ENCODE measurements at places on chromosomes 6 and 20.

DNA sequence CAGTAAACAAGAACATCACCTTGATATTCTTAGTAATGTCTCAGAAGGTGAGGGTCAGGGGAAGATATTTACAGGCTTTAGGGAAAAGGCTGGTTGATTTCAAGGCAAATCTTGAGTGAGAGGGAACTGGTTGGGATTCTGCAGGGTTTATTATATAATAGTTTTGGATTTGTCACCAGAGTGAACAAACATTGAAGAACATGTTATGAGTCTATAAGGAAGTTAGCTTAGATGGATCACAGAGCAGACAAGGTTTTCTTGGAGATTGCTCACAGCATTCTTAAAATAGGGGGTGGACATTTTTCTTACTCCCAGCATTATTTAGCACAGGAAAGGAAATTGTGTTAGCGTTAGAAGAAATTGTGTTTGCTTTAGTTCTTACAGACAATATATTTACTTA, 324.9 kb downstream of the LAMA2 start:
- no peak for DNase-seq

- DNase-seq: peak; percentile 94
Observed at GRCh38 chr20:51766994-51767866, 960 bp downstream of the ATP9A start.

GRCh38 chr6:76416821-76417605, 344.6 kb upstream of the IMPG1 start:
- no peak for DNase-seq

- DNase-seq: no peak
Observed at GRCh38 chr6:107033126-107033525, 5.1 kb downstream of the MTRES1 start.

- DNase-seq: no peak
Observed at GRCh38 chr6:23735151-23735550, 390.9 kb upstream of the NRSN1 start.

DNA sequence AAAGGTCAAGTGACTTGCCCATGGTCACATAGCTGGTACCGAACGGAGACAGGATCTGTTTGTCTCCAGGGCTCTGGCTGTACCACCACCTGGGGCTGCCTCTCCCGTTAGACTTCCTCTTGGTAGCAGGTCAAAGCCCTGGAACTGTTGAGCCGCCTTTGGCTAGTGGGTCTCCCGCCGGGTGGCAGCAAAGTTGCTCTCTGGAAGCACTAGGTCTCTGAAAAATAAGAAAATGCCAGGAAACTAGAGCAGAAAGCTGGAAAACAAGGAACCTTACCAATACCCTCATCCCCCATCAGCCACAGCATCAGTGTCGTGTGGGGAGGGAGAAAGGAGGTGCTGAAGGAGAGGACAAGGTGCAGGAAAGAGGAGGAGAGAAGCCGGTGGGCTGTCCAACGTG, 291.0 kb upstream of the SUPT3H start:
- DNase-seq: no peak

- DNase-seq: no peak
Observed at GRCh38 chr20:19990850-19991249, 26.3 kb upstream of the NAA20 start.

DNA sequence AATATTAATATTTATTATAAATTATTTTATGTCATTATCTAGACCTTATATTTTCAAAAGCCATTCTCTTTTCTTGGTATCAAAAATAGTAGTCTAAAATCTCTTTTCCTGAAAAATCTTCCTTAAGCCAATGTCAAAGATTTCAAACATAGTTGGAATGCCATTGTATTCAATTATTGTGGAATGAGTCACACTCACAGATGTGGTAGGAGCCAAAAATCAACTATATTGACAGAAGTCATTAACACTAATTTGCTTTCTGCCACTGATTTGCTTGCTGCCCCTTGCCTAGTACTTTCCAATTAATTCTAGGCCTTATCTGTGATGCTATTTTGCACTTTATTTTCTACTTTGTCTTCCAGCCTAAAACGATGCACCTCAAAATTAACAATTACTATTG, 1326.3 kb upstream of the GJE1 start:
- DNase-seq: no peak

GRCh38 chr6:90870561-90870960, 283.7 kb upstream of the MAP3K7 start:
- no peak for DNase-seq

DNA sequence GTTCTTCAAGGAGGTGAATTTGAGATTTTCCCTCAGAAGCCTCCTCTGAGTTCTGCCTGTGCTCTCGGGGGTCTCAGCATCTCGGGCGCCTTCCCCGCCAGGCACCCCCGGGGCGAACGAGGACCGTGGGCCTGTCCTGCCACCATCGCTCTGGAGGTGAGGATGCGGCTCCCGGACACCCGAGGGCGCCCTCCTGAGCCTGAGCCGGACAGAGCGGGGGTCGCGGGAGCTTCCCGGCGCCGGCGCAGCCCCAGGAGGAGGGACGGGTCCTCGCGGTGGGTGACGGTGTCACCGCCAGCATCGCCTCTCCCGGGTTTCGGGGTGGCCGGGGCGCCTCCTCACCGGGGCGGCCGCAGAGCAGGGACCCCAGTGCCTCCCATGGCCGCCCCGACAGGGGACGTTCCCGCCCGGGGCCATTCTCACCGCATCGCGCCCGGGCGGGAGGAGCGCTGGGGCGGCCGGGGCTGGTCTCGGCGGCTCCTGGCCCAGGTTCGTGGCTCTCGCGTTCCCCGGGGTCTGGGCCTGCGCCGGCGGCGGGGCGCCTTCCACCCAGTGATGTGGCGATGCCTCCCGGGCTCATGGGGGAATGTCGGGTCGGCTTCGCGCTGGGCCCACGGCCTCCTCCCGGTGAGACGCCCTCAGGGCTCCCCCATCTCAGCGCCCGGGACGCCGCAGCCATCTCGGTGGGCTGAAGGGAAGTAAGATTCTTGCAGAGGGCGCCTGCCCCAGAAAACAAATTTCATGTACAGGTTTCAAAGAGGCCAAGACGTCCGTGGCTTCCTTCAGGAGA, 210.5 kb downstream of the ERMARD start:
- DNase-seq: peak; percentile 67

GRCh38 chr6:93721386-93722048, 302.2 kb upstream of the EPHA7 start:
- DNase-seq: no peak

DNA sequence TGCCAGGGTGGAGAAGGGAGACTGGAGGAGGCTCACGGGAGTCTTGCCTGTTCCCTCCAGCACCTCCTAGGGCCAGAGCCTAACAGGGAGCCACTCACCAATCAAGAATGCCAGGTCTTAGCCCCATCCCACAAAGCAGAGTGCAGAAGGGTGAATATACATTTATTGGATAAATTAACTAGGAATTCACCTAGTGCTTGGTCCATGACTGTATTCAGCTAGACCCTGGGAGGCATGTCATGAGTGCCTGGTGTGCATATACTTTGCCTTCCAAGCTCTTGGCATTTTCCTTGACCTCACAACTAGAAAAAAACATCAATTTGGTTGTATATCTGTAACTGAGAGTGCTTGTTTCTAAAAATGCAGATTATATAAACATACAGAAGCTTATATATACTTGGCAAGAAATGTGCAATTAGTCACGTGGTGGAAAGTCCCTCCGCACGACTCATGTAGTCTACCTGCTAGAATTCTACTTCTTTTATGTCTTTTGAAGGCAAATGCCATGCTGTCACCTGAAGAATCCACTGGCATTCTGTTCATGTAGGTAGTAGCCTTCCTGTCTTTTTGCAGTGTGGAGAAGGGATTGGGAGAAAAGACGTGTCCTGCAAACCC, 991.0 kb downstream of the KIF16B start:
- DNase-seq: no peak

DNA sequence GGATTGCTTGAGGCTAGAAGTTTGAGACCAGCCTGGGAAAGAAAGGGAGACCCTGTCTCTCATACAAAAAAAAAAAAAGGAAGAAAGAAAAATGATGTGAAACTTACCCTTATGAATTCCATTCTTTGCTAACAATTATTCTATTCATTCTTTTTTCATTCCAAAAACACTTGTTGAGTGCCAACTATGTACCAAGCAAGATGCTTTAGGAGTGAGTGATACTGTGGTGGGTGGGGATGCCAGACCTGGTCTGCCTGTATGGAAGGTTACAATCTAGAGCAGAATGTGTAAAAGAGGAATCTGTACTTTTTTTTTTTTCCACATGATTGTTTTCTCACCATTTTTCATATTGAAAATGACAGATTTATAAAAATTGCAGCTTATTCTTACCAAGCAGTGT, 73.8 kb upstream of the TULP1 start:
- DNase-seq: no peak

DNA sequence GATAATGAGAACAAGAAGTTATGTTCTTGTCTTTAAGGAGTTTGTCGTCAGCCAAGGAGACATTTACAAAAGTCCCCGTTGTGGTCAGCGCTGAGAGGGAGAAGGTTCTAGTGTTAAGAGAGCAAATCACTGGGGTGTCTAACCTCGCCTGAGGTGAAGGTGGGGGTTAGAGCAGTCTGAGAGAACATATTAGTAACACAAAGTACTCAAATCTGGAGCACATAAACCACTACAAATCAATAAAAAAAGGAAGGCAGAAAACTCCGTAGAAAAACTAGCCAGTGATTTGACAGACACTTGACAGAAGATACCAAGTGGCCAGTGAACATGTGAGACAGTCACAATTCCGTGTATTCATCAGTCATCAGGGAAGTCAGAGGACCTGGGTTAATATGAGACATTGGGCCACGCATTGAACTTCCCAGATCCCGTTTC, 45.4 kb downstream of the CDS2 start:
- no peak for DNase-seq

- peak; percentile 99 for DNase-seq
Observed at GRCh38 chr20:63537525-63538203, 488 bp upstream of the PTK6 start.

GRCh38 chr6:158763434-158764182, 55.6 kb downstream of the EZR start:
- DNase-seq: no peak

DNA sequence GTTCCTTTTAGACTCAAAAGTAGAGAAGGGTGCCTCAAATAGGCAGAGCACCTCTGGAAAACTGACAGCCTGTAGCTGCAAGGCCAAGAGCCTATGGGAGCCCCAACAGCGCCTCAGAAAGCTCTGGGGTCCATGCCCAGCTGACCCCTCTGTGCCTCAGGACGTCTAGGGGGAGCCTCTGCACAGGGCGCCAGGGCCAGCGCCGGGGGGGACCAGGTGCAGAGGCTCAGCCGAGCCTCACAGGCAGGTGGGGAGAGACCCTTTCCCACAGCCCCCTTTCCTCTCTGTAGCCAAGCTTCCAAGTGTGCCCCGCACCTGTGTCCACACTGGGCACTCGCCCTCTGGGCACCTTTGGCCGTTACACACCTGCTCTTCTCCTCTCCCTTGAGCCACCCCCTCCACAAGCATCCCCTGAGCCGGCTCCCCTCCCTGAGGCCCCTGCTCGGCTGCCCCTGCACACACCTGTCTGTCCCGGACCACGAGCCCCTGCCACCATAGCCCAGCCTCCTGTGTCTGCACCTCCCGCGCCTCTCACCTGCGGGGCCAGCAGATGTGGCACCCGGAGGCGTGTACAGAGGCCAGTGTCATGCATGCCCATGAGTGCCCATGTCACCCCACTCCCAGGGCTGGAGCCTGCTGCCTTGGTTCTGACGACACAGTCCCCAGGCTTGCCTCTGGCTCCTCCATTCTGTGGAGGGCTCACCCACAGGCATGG, 53.2 kb downstream of the GINS1 start:
- DNase-seq: no peak

DNA sequence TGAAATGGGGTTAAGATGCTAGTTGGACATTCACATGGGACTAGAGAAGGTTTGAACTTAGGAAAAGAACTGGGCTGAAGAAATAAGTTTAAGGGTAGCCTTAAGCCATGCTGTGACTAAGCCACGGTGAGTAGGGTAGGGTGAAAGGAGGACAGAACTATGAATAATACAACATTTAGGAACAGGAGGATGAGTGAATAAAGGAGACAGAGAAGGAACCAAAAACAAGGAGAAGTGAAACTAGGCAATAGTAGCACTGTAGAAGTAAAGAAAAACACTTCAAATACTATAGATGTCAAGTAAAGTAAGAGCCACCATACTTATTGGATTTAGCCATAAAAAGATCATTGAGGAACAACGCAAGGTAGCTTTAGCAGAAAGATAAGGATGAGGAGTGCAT, 111.2 kb downstream of the KCNQ5 start:
- no peak for DNase-seq

DNA sequence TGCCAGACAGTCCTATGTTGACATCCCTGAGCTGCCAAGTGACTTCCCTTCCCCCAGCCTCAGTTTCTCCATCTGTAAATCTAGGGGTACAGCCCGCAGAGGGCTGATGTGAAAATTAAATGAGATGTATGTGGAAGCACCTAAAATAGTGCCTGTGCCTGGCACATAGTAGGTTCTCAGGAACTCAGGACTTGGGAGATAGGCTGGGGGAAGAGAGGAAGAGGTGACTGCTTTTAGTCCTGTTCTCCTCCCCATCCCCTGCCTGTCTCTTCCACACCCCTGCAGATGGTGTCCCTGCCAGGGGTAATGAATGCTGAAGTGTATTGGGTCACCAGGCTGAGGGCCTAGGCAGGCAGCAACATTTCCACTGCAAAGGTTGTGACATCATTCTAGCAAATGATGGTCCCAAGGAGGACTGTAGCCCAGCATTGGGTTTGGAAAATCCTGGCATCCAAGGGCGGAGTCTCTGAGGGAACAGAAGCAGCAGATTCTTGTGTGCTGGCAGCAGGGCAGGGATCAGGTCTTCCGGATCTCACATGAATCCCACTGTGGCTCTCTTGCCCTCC, 1.8 kb downstream of the SNPH start:
- no peak for DNase-seq

- peak; percentile 64 for DNase-seq
Observed at GRCh38 chr20:17613328-17614175, 43.7 kb downstream of the DSTN start.

DNA sequence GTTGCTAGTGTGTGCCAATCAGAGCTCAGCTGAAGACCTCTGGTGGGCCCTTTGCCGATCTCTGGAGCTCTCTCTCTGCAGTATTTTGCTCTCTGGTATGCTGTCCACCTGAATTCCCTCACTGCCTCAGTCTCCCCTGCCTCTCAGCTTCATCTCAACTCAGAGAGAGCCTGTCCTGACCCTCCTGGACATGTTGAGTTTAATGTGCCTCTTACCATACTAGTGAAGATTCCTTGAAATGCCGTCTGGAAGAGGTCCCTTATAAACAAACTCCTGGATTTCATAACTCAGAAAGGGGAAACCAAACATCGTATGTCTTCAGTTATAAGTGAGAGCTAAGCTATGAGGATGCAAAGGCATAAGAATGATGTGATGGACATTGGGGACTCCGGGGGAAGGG, 231.1 kb upstream of the ZNF217 start:
- DNase-seq: no peak

GRCh38 chr6:27672113-27672799, 199.4 kb upstream of the ZNF184 start:
- no peak for DNase-seq

DNA sequence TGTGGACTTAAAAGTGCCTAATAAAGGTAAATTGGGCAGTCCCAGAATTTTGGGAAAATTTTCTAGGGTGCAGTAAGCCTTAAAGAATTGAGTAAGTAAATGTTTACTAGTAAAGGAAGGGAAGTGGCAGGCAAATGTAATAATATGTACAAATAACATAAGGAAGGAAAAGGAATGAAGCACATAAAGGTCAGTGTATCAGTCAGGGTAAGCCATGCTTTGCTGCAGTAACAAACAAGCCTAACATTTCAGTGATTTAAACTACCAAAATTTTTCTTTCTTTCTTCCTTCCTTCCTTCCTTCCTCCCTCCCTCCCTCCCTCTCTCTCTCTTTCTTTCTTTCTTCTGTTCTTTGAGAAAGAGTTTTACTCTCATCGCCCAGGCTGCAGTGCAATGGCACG, 117.5 kb downstream of the HAO1 start:
- DNase-seq: no peak
